ENCODE measurements at places on chromosomes 2 and 18. TPM values are rescaled to one million over a fixed set of nuclear protein-coding genes. Genes with fewer than 3 reads are reported as not detected.

The ERICH2 gene
- 2.4 TPM for total RNA-seq

The VWA3B gene
- total RNA-seq = not detected

The CFAP210 gene
- total RNA-seq = not detected

The UGT1A10 gene
- total RNA-seq = 120 TPM

The DSG4 gene
- not detected for total RNA-seq

The CSRNP3 gene
- 0.86 TPM for total RNA-seq

GRCh38 chr2:167335541-167335992, 447.3 kb downstream of the XIRP2 start:
- no peak overlapping the region for H3K27ac ChIP-seq
- no peaks in the 10 kb centered on the region for H3K4me1 ChIP-seq
- H3K36me3 ChIP-seq = no peaks in the 10 kb centered on the region
- H3K27me3 ChIP-seq = no peaks in the 10 kb centered on the region
- DNase-seq = no peak
- no peak overlapping the region for H3K4me3 ChIP-seq

GRCh38 chr2:239746559-239747246, 278.4 kb downstream of the NDUFA10 start:
- H3K36me3 ChIP-seq = no peaks in the 10 kb centered on the region
- no peak overlapping the region for H3K27ac ChIP-seq
- no peak for DNase-seq
- no peaks in the 10 kb centered on the region for H3K4me1 ChIP-seq
- no peak overlapping the region for H3K4me3 ChIP-seq

GRCh38 chr2:211737282-211737681, 801.3 kb downstream of the ERBB4 start:
- H3K4me3 ChIP-seq = no peak overlapping the region
- DNase-seq = no peak
- H3K27me3 ChIP-seq = no peaks in the 10 kb centered on the region
- H3K4me1 ChIP-seq = no peaks in the 10 kb centered on the region
- no peaks in the 10 kb centered on the region for H3K36me3 ChIP-seq

DNA sequence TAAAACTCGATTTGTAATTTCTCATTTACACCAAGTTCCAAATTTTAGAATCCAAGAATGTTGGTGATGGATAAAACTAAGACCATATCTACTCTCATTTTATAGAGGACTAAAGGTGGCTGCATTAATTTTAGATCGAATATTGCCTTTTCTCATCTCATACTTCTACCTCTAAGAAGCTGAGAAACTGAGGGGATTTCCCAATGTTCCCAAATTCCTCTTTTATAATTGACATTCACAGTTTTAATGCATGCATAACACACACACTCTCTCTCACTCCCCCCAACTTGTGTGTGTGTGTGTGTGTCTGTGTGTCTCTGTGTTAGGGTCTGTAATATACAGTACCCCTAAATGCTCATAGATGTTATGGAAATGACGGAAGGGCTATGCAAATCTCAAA, 328.8 kb upstream of the SLC14A2 start:
- H3K4me1 ChIP-seq = no peaks in the 10 kb centered on the region
- H3K27ac ChIP-seq = no peak overlapping the region
- H3K27me3 ChIP-seq = peaks cover 27% of the 10 kb centered on the region

GRCh38 chr2:28567061-28567471, 71.2 kb downstream of the PLB1 start:
- DNase-seq = peak; percentile 36
- H3K36me3 ChIP-seq = peaks cover 10% of the 10 kb centered on the region
- no peaks in the 10 kb centered on the region for H3K27me3 ChIP-seq
- peak overlapping the region; percentile 75 for H3K4me3 ChIP-seq
- no peaks in the 10 kb centered on the region for H3K4me1 ChIP-seq
- peak overlapping the region; percentile 26 for H3K27ac ChIP-seq

DNA sequence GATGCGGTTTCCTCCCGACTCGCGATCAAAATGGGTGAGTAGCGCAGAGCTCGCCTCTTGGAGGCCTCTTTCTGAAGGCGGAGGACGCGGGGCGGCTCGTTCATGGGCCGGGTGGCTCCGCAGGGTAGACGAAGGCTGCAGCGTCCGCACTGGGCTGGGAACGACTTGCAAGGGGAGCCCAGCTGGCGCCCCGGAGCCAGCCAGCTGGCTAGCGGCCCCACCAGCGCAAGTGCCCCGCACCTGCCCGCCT, 328 bp upstream of the PASK start:
- peaks cover 35% of the 10 kb centered on the region for H3K36me3 ChIP-seq
- peak overlapping the region; percentile 62 for H3K27ac ChIP-seq
- no peak for DNase-seq
- H3K4me3 ChIP-seq = peak overlapping the region; percentile 86

GRCh38 chr2:145811276-145812164, 1291.6 kb upstream of the ZEB2 start:
- DNase-seq = no peak
- peaks cover 8% of the 10 kb centered on the region for H3K4me1 ChIP-seq
- no peak overlapping the region for H3K4me3 ChIP-seq
- no peak overlapping the region for H3K27ac ChIP-seq
- H3K36me3 ChIP-seq = no peaks in the 10 kb centered on the region
- H3K27me3 ChIP-seq = no peaks in the 10 kb centered on the region

DNA sequence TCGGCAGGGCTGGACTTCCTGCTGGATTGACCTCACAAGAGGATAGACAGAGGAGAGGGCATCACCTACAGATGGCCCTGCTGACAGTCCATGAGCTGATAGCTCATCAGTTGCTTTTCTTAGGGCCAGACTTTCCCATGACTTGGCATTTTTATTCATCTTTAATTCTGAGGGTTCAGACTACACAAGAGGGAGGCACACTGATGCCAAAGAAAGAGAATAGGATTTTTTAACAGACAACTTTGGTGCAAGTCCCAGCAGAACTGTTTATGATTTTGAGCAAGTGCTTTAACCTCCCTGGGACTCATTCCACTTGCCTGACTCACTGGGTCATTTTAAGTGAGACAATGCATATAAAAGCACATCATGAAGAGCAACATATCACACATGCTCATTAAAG, 299.2 kb downstream of the INSIG2 start:
- H3K4me1 ChIP-seq = peaks cover 27% of the 10 kb centered on the region
- peak overlapping the region; percentile 60 for H3K27ac ChIP-seq
- H3K4me3 ChIP-seq = no peak overlapping the region
- no peaks in the 10 kb centered on the region for H3K27me3 ChIP-seq
- peaks cover 13% of the 10 kb centered on the region for H3K36me3 ChIP-seq
- no peak for DNase-seq

DNA sequence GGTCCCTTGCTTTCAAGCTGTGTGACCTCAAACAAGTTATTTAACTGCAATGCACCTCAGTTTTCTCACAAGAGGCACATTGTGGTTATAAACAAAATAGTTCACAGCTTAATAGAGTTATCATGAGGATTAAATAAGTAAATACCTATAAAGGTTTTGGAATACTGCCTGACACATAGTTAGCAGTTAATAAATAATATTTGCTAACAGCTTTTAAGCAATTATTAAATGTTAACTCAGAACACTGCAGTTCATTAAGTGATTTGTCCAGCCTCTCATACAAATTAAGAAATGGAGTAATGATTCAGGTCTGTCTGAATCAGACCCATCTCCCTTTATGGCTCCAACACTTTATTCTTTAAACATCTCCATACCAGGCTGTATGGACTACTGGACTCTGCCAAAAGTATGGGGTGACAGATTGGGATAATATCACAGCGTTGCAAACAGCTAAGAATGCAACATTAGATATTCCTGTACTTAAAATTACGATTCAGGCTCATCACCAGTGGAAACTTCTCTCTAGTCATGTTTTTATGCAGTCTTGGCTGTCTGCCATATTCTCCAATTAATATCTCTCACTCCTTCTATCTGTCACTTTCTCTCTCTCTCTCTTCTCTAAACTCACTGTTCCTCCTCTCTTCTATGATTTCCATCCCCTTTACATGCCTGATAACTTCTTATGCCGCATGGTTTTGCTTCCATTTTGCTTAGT, 370.6 kb upstream of the UBE2E3 start:
- no peak for DNase-seq
- H3K4me3 ChIP-seq = no peak overlapping the region
- H3K27me3 ChIP-seq = no peaks in the 10 kb centered on the region
- H3K4me1 ChIP-seq = peaks cover 9% of the 10 kb centered on the region
- H3K36me3 ChIP-seq = no peaks in the 10 kb centered on the region

- no peak for DNase-seq
- no peaks in the 10 kb centered on the region for H3K36me3 ChIP-seq
- no peaks in the 10 kb centered on the region for H3K4me1 ChIP-seq
- H3K27me3 ChIP-seq = peaks cover 7% of the 10 kb centered on the region
- no peak overlapping the region for H3K4me3 ChIP-seq
Measured at GRCh38 chr2:48943436-48943835, 187.9 kb upstream of the LHCGR start.

DNA sequence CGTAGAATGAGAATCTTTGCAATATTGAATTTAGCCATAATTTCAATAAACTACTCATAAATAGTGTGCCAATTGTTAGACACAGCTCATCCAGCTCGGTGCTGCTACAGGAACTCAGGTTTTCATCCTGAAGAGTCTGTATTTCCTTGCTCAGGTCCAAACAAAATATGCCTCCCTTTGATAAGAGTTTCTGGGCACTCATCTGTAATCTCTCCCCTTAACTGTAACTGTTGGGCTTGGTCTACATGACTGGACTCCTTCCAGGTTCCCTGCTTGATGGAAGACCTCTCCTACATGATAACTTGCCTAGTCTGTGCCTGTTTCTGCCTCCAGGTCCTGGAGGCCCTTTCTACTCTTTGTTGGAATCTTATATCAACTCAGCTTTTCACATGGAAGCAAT, 57.9 kb downstream of the GCA start:
- no peak overlapping the region for H3K4me3 ChIP-seq
- no peak for DNase-seq
- H3K27me3 ChIP-seq = no peaks in the 10 kb centered on the region
- no peak overlapping the region for H3K27ac ChIP-seq

- peaks cover 7% of the 10 kb centered on the region for H3K27me3 ChIP-seq
- H3K36me3 ChIP-seq = no peaks in the 10 kb centered on the region
- DNase-seq = no peak
- H3K27ac ChIP-seq = no peak overlapping the region
- H3K4me1 ChIP-seq = peaks cover 11% of the 10 kb centered on the region
Measured at GRCh38 chr2:202116691-202117090, 43.6 kb downstream of the KIAA2012 start.

- H3K27ac ChIP-seq = no peak overlapping the region
- peaks cover 28% of the 10 kb centered on the region for H3K4me1 ChIP-seq
- no peak for DNase-seq
- H3K4me3 ChIP-seq = no peak overlapping the region
Measured at GRCh38 chr18:2219706-2220105, 351.6 kb downstream of the METTL4 start.

DNA sequence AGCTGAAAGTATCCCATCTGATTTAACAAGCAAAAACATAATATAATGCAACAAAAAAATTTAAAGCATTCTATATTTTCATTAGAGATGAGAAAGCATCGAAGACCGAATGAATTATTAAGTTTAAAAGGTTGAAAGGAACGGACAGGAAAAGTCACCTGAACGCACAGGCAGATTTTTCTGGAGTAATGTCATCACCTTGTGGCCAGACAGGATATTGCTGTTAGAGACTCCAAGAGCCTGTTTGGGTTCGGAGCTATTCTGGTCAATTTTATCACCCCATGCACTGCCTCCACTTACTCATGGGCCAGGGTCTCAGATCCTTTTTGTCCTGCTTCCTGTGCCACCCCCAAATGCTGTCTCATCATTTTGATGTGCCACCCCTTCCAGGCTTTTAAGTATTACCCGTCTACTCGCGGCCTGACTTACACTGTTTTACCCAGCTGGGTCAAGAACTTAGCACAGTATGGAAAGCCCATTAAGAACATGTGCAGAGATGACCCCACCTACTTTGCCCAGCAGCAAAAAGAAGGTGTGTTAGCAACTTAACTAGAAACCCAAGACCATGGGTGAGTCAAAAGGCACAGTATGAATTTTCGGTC, 27.3 kb downstream of the GKN2 start:
- no peak overlapping the region for H3K27ac ChIP-seq
- H3K27me3 ChIP-seq = peaks cover 41% of the 10 kb centered on the region

GRCh38 chr2:143803936-143804335, 674.7 kb downstream of the ARHGAP15 start:
- no peaks in the 10 kb centered on the region for H3K27me3 ChIP-seq
- no peak for DNase-seq
- H3K36me3 ChIP-seq = no peaks in the 10 kb centered on the region
- no peak overlapping the region for H3K27ac ChIP-seq

DNA sequence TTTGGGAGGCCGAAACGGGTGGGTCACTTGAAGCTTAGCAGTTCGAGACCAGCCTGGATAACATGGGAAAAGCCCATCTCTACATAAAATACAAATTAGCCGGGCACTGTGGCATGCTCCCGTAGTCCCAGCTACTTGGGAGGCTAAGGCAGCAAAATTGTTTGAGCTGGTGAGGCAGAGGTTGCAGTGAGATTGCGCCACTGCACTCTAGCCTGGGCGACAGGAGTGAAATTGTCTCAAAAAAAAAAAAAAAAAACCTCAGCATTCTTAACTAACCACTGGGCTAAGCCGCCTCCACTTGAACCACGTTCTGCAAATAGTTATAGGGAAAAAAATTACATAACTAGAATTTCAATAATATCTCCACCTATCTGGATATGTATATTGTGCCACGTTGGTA, 2.3 kb downstream of the FOXI3 start:
- H3K4me1 ChIP-seq = no peaks in the 10 kb centered on the region
- no peak overlapping the region for H3K4me3 ChIP-seq
- no peaks in the 10 kb centered on the region for H3K36me3 ChIP-seq
- no peak overlapping the region for H3K27ac ChIP-seq

DNA sequence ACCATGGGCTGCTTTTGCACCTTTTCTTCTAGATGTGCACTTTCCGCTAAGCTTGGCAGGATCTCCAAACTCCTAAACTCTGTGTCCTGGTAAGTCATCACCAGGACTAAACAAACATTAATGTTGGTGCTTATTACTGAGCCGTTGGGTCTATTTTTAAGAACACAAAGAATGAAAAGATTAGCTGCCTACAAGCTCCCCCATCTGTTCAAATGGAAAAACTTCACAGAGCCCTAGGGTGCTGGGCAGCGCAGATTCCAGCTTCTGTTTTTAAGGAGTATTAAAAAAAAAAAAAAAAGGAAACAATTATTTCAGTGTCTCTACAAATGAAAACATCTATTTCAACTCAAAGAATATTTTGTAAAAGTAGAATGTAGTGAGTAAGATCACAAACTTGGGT, 97.8 kb upstream of the AQP4 start:
- H3K36me3 ChIP-seq = no peaks in the 10 kb centered on the region
- H3K4me1 ChIP-seq = no peaks in the 10 kb centered on the region
- H3K4me3 ChIP-seq = no peak overlapping the region
- no peaks in the 10 kb centered on the region for H3K27me3 ChIP-seq
- DNase-seq = no peak
- H3K27ac ChIP-seq = no peak overlapping the region

GRCh38 chr2:121707920-121708361, 28.7 kb downstream of the NIFK start:
- peaks cover 27% of the 10 kb centered on the region for H3K36me3 ChIP-seq
- peak; percentile 76 for DNase-seq
- H3K27me3 ChIP-seq = no peaks in the 10 kb centered on the region
- H3K4me3 ChIP-seq = peak overlapping the region; percentile 48

DNA sequence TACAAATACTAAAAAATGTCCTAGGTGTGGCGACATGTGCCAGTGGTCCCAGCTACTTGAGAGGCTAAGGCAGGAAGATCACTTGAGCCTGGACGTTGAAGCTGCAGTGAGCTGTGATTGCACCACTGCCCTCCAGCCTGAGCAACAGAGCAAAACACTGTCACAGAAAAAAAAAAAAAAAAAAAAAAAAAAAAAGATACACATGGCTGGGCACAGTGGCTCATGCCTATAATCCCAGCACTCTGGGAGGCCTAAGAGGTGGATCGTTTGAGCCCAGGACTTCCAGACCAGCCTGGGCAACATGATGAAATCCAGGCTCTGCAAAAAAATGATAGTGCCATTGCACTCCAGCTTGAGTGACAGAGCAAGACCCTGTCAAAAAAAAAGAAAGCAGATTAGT, 13.7 kb downstream of the KANSL1L start:
- peaks cover 55% of the 10 kb centered on the region for H3K36me3 ChIP-seq
- peaks cover 6% of the 10 kb centered on the region for H3K4me1 ChIP-seq
- H3K27me3 ChIP-seq = no peaks in the 10 kb centered on the region
- H3K27ac ChIP-seq = no peak overlapping the region
- no peak for DNase-seq

All from Calu3 (cell line).